Bronchial epithelial cell (primary cell): ENCODE measurements at places on chromosomes 11 and 22.

GRCh38 chr11:43736502-43737200 lies 56.1 kb downstream of the HSD17B12 start:
- DNase-seq = peak; percentile 29

GRCh38 chr22:35098921-35099320 lies 33.0 kb downstream of the ISX start:
- DNase-seq = no peak

DNA sequence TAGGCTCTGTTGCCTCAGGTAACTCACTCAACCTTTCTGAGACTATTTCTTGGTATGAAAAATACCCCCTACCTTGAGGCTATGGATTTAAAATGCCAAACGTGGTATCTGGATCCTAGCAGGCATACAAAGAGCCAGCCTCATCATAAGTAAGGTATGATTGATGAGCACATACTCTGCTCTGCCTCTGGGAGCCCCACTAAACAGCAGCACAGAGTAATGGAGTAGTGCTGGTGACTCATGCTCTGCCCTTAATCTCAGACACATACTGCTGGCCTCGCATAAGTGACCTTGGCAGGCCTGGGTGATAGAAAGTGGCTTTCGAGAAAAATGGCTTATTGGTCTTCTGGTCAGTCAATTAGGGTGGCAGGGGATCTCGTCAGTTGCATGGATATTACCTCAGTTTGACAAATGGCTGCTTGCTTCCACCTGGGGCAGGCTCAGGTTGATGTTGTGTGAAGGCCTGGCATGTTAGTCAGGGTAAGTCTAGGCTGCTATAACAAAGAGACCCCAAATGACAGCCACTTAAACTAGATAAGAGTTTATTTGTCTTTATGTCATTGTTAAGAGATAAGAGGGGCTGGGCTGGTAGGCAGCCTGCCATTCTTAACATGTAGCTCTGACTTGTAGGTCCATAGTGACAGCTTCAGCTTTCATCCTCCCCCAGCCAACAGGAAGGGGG lies 15.2 kb upstream of the SLC6A5 start:
- DNase-seq = peak; percentile 80

GRCh38 chr11:114277637-114278341 lies 18.4 kb upstream of the NNMT start:
- DNase-seq = no peak

GRCh38 chr11:91295591-91295990 lies 929.0 kb upstream of the FAT3 start:
- no peak for DNase-seq

DNA sequence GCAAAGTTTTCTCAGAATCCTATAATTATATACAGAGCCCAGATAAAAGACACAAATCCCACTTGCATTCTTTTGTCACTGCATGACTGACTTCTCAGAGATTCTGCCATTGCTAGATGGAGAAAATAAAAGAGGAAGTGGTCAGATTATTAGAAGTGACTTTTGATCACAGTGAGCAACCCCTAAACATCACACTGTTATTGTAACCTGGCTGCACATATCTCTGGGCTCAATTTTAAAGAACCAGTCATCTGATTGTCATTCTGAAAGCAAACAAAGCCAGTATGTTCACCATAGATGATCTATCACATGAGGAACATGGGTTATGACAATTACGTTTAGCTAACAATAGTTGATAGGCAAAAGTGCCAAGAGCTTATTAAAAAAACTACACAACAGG lies 47.8 kb downstream of the COPB1 start:
- no peak for DNase-seq

DNA sequence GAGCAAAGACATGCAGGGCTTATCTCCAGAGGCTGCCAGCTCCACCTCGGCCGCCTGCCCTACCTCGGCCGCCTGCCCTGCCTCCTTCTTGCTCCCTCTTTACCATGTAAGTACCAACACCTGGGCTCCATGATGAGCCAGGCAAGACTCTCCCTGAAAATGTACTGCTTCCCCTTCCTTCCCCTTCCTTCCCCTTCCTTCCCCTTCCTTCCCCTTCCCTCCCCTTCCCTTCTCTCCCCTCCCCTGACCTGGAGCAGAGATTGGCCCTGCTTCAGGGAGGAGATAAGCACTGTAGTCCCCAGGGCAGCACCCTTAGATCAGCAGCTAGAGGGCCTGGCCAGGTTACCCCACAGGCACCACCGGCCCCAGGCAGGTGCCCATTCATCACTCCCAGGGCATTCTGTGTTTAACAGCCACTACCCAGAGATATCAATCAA lies 25.4 kb upstream of the ADORA2A start:
- DNase-seq = no peak

- DNase-seq = peak; percentile 87
These were observed 2.9 kb downstream of the DIXDC1 start for GRCh38 chr11:111939836-111940604.

GRCh38 chr11:117891362-117891761 lies 14.9 kb upstream of the FXYD6 start:
- no peak for DNase-seq
